Activated T-helper 2 cell treated with anti-CD3 and anti-CD28 coated beads, Interferon-gamma antibody, Interleukin-2, Interleukin-4, amounts not matched to agents 10 μg/mL and 5 μg/mL and 100 μg/mL, durations not matched to agents 14 hours and 24 hours and 36 hours (primary cell): ENCODE measurements at places on chromosomes 13 and 19. TPM values are rescaled to one million over a fixed set of nuclear protein-coding genes. Genes with fewer than 3 reads are reported as not detected.

ZNF208 gene
- 0.05 and 0.48 TPM in 2 replicates for total RNA-seq

HRC gene
- total RNA-seq: not detected in 2 replicates

ZNF177 gene
- 0.46 and 0.48 TPM in 2 replicates for total RNA-seq

COL4A2 gene
- not detected in 2 replicates for total RNA-seq

APOC4 gene
- total RNA-seq: not detected in 2 replicates

CGB7 gene
- total RNA-seq: not detected in 2 replicates

TARM1 gene
- total RNA-seq: not detected in 2 replicates

CEACAM20 gene
- not detected in 2 replicates for total RNA-seq

CYP4F12 gene
- not detected in 2 replicates for total RNA-seq

C19orf38 gene
- total RNA-seq: 3.9 and 4.3 TPM in 2 replicates

- H3K4me1 ChIP-seq: no peaks in the 10 kb centered on the region
- H3K4me3 ChIP-seq: no peak overlapping the region
- no peak overlapping the region for H3K27ac ChIP-seq
- H3K27me3 ChIP-seq: no peaks in the 10 kb centered on the region
- DNase-seq: no peak
Measured at GRCh38 chr19:31840371-31840770, 491.1 kb upstream of the TSHZ3 start.

GRCh38 chr13:65036999-65037398 is 2193.1 kb downstream of the PCDH9 start:
- no peaks in the 10 kb centered on the region for H3K4me1 ChIP-seq
- H3K36me3 ChIP-seq: no peaks in the 10 kb centered on the region
- no peak for DNase-seq
- no peak overlapping the region for H3K27ac ChIP-seq
- H3K27me3 ChIP-seq: no peaks in the 10 kb centered on the region
- H3K4me3 ChIP-seq: no peak overlapping the region

DNA sequence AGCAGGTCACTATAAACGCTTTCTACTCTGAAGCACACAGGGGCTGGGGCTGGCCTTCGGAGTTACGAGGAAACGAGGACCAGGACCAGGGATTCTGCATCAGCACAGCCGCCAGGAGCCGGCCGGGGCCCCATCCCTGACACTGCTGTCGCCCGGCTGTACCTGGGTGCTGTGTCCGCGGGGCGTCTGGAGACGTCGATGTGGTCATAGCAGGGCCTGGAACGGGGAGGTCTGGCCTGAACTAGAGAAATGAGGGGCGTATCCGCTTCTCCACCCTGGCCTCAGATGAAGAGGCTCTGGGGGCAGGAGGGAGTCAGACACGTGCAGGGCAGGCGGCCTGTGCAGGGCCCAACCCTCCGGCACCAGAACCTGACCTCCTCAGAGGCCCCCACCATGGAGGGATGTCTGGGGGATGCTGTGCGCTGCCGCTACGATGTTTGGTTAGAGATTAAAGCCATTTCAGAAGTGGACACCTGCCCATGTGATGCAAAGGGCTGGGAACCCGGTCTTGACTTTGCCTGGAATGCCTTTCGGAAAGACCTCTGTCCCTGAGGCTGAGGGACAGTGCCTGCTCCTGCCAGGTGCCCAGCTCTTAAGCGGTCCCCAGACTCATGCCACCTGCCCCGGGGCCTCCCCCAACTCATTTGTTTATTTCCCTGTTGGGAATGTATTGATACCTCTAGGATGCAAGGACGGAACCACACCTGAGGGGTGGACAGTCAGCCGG is 21.4 kb downstream of the GAS6 start:
- H3K27ac ChIP-seq: peak overlapping the region; percentile 44
- H3K36me3 ChIP-seq: no peaks in the 10 kb centered on the region
- peaks cover 5% of the 10 kb centered on the region for H3K27me3 ChIP-seq
- H3K4me1 ChIP-seq: peaks cover 19% of the 10 kb centered on the region

DNA sequence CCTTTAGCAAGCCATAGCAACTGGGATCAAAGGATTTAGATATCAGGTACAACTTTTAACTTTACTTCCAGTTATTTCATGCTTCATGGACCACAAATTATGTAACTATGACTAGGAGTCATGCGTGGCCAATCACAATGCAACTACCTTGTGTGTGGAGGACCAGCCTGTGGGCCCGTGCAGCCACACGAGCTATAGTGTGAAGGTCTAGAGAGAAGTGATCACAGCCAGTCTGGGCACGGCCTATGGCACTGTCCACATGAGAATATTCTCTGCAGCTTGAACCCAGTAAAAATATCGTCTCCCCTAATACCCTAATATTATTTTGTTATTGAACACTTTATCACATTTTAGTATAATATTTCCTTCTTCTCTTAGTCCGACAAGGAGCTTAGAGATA is 464.9 kb upstream of the MIR17HG start:
- H3K4me3 ChIP-seq: no peak overlapping the region
- no peak overlapping the region for H3K27ac ChIP-seq
- no peaks in the 10 kb centered on the region for H3K36me3 ChIP-seq
- H3K27me3 ChIP-seq: no peaks in the 10 kb centered on the region

GRCh38 chr19:12052091-12052496 is 667 bp downstream of the ZNF878 start:
- no peak for DNase-seq
- peak overlapping the region; percentile 73 for H3K4me3 ChIP-seq
- H3K4me1 ChIP-seq: peaks cover 9% of the 10 kb centered on the region
- H3K36me3 ChIP-seq: peaks cover 20% of the 10 kb centered on the region
- no peak overlapping the region for H3K27ac ChIP-seq
- H3K27me3 ChIP-seq: peaks cover 7% of the 10 kb centered on the region

DNA sequence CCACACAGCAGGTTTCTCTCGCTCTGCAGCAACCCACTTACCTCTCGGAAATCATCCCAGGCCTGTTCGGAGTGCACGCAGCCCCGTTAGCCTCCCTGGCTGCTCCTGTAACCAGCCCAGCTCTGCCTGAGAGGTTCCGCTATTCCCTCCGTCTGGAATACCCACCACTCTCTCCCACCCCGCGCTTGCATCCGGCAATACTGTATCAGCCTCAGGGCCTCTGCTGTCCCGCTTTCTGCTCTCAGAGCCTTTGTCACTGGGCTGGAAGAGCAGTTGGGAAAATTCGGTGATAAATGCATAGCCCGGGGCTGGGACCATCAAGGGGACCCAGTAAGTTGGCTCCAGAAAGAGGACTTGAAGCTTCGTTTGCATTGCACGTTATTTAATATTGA is 759 bp upstream of the TLE6 start:
- no peak overlapping the region for H3K27ac ChIP-seq
- no peaks in the 10 kb centered on the region for H3K36me3 ChIP-seq
- DNase-seq: no peak
- peak overlapping the region; percentile 90 for H3K4me3 ChIP-seq

GRCh38 chr13:109779074-109779473 is 7.3 kb downstream of the IRS2 start:
- peaks cover 28% of the 10 kb centered on the region for H3K36me3 ChIP-seq
- H3K27ac ChIP-seq: peak overlapping the region; percentile 73
- no peak for DNase-seq
- no peaks in the 10 kb centered on the region for H3K27me3 ChIP-seq

DNA sequence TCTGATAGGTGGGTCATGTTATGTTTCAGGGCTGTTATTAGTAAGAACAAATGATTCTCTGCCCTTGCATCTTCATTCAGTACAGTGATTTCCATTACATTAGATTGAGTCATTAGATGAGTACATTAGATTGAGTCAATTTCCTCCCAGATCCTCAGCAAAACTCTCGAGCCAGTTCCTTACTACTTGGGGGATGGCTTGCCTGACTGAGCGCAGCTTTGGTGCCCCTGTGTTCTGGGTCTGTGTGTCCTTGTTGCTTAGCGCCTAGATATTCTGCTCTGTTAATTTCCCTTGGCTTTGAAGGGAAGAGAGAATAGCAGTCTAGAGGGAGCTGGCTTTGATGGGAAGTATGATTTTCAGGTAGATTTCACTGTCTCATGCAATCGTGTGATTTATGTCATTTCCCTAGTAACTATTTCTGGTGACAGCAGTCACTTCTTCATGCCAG is 19.1 kb upstream of the SCEL start:
- peaks cover 2% of the 10 kb centered on the region for H3K27me3 ChIP-seq
- peaks cover 2% of the 10 kb centered on the region for H3K4me1 ChIP-seq
- H3K4me3 ChIP-seq: no peak overlapping the region
- H3K36me3 ChIP-seq: no peaks in the 10 kb centered on the region

DNA sequence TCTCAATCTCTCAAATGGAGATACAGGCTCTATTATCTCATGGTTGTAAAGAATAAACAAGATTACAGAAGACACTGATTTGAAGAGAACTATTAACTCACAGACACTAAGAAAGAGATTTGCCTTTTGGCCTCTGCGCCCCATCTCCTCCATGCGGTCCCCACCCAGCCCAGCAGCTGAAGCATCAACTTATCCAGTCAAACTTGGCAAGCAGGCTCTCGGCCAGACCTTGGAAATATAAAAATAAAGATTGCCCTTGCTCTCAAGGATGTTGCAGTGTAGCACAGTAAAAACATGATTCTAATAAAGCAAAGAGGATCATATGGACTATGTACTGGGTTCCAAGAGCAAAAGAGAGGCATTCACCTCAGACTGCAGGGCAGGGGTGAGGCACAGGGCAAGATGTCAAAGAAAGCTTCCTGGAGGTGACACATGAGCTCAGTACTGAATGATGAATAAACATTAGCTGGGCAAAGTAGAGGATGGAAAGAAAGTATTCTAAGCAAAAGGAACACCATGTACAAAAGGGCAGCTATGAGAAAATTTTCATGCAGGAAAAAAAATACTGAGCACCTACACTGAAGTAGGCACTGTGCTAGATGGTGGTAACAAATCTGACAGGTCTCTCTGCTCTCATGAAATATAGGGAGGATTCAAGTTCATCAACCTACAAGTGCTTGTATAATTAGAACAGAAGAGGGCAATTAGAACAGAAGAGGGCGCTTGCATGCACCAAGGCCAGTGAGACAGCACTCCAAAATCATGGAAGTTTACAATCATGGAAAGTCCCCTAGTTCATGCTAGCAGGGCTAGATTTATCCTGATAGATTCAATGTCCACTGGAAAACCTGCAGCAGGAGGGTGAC is 85.0 kb downstream of the SACS start:
- peaks cover 92% of the 10 kb centered on the region for H3K36me3 ChIP-seq
- DNase-seq: no peak
- no peak overlapping the region for H3K4me3 ChIP-seq
- H3K4me1 ChIP-seq: peaks cover 12% of the 10 kb centered on the region
- H3K27ac ChIP-seq: no peak overlapping the region

GRCh38 chr13:110525328-110526319 is 35.9 kb downstream of the RAB20 start:
- no peaks in the 10 kb centered on the region for H3K36me3 ChIP-seq
- H3K4me1 ChIP-seq: peaks cover 8% of the 10 kb centered on the region
- H3K27me3 ChIP-seq: no peaks in the 10 kb centered on the region

DNA sequence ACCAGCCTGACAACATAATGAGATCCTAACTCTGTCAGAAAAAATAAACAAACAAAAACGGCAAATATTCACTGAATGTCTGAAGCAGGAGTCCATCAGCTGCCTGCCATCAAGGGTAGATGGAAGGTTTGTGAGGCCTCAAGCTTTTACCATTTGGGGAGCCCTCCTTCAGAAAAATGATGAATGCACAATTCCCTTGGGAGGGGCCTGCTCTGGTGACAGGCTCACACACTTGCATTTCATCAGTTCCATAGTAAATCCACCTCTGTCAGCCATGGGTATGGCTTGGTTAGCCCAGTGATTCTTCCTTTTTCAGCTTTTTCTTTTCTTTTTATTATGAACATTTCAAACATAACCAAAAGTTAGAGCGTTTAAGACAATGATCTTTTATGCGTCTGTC is 26.3 kb upstream of the KATNAL1 start:
- no peaks in the 10 kb centered on the region for H3K27me3 ChIP-seq
- peaks cover 13% of the 10 kb centered on the region for H3K36me3 ChIP-seq
- H3K27ac ChIP-seq: no peak overlapping the region
- no peak for DNase-seq
- H3K4me1 ChIP-seq: peaks cover 11% of the 10 kb centered on the region
- H3K4me3 ChIP-seq: no peak overlapping the region

- H3K4me3 ChIP-seq: no peak overlapping the region
- DNase-seq: no peak
- no peaks in the 10 kb centered on the region for H3K27me3 ChIP-seq
Measured at GRCh38 chr13:72565893-72566292, 161.5 kb downstream of the MZT1 start.

DNA sequence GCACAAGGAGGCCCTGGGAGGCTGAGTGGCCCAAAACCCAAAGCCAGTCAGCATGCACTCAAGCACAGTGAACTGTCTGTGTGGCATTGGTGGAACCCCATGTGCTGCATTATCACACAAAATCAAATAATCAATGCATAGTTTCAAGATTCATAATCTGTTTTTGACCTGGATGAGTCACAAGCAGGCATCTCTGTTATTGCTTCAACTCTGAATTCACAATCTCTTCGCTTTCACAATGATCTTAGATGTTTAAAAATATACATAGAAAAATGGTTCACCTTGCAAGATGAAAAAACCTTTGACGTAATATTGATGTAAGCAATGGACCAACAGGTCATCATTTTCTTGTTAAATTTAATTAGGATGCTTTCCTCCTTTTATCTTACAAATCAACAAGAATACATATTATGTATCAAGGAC is 455.4 kb downstream of the IRS2 start:
- no peak for DNase-seq
- H3K27me3 ChIP-seq: no peaks in the 10 kb centered on the region
- H3K4me3 ChIP-seq: no peak overlapping the region
- no peak overlapping the region for H3K27ac ChIP-seq

DNA sequence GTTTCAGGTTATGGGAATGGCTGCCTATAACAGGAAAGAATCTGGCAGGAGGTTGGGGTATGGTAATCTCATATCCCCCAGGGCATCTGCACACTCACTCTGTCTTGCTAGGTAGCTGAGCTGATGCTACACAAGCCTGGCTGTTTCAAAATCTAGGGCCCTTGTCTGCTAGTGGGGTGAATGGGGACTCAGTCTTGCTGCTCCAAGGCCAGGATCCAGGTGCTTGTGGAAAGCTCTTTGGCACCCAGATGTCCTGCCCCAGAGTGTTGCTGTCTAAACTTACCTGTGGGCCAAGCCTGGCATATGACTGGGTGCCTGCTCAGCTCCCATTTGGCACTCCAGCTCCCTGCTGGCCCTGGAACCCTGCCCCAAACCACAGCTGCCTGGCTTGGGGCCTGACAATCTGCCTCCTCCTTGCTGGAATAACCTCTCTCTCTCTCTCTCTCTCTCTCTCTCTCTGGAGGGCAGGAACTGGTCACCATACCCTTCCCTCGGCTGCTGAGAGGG is 158.1 kb upstream of the TSC22D1 start:
- H3K27me3 ChIP-seq: peaks cover 6% of the 10 kb centered on the region
- no peak for DNase-seq
- no peak overlapping the region for H3K27ac ChIP-seq
- no peak overlapping the region for H3K4me3 ChIP-seq

- H3K36me3 ChIP-seq: peaks cover 12% of the 10 kb centered on the region
- no peak overlapping the region for H3K4me3 ChIP-seq
- no peak for DNase-seq
- peaks cover 15% of the 10 kb centered on the region for H3K4me1 ChIP-seq
- peak overlapping the region; percentile 60 for H3K27ac ChIP-seq
Measured at GRCh38 chr19:2334986-2335846, 6.7 kb downstream of the SPPL2B start.

- no peak overlapping the region for H3K27ac ChIP-seq
- H3K27me3 ChIP-seq: peaks cover 13% of the 10 kb centered on the region
- no peak for DNase-seq
- H3K4me1 ChIP-seq: no peaks in the 10 kb centered on the region
- no peak overlapping the region for H3K4me3 ChIP-seq
Measured at GRCh38 chr19:824885-825284, 2.8 kb upstream of the AZU1 start.
